ENCODE measurements at places on chromosomes 13 and 19. TPM values are rescaled to one million over a fixed set of nuclear protein-coding genes. Genes with fewer than 3 reads are reported as not detected.

DNA sequence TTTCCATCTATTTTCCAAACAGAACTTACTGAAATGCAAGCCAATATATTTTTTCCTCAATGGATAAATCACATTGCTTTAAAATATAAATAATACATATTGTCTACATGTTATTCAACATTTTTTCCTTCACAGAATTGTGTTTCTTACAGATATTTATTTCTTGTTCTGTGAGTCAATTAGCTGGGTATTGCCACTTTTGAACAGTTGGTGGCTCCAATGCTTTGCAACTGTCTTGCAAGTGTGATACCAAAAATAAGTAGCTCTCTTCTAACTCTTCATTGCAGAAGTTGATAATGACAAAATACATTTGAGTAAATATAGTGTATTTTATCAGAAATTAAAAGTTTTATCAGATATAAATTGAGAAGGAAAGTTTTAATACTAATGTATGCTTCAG lies 17.1 kb upstream of the GPC5 start:
- DNase-seq = peak; percentile 69

- no peak for DNase-seq
Observed at GRCh38 chr13:41394166-41394565, 63.2 kb upstream of the RGCC start.

DNA sequence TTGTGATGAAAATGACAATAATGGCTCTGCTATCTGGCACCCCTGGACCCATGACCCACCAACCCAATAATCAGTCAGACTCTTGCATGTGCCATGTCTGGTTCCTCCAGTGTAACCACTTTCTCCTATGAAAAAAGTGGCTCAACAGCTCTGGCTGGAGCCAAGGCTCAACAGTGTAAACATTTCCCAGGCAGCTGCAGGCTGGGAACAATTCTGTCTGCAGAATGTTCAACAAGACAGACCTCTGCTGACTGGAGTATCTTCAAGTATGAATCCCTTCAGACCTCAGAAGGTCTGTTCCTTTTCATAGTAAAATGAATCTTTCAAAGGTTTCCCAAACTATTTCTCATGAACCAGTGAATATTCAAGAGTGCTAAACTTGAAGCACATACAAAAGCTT lies 410.1 kb upstream of the HTR2A start:
- no peak for DNase-seq

GRCh38 chr19:40208602-40209001 lies 9.6 kb downstream of the TTC9B start:
- DNase-seq = no peak

GJB6 gene
- not detected for total RNA-seq

DNA sequence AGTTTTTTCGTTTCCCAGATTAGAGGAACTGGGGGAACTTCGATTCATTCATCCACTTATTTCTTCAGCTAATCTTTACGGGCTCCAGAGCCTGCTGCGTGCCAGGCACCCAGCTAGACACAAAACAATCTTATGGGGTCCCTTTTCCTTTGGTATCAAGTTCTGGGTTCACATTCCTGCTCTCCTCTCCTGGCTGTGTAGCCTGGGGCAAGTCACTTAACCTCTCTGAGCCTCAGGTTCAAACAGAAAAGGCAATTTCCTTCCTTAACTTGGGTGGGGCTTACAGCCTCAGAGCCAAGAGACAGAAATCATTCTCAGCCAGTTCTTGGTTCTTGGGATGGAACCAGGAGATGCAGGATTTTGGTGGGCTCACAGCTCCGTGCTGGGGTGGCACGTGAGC lies 5.9 kb downstream of the SHD start:
- no peak for DNase-seq

- DNase-seq = peak; percentile 81
Observed at GRCh38 chr19:32336259-32337083, 8.9 kb upstream of the ZNF507 start.

- DNase-seq = peak; percentile 58
Observed at GRCh38 chr19:55484593-55485438, at the start of gene NAT14. Gene NAT14, plus strand, starts transcription at chr19:55485188. Its CDS starts 521 bp downstream, at chr19:55485709.

PRODH2 gene
- not detected for total RNA-seq

DNA sequence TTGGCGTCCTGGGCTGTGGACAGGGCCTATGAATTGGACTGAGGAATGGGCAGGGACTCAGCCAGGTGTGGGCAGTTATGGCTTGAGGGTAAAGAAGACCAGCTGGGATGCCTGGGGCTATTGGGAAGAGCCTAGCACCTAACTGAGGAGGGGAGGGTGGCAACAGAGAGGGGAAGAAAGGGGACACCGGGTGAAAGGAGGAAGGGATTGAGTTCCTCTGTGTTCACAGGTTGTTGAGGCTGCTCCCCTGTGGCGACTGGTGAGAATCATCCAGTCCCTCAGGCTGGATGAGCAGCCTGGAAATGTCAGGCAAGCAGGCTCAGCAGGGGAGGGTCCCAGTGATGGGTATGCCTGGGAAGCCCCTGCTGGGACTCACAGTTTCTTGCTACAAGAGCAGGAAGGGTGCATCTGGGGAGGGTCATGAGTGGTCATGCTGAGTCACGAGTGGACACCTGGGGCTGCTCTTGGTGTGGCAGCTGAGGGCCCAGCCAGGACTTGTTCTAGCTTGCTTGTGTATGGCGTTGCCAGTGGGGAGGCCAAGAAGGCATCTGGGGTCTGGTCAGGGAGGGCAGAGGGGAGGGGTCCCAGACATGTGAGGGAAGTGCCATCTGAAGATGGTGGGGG lies 1.4 kb downstream of the ZNF324 start:
- DNase-seq = no peak

LGI4 gene
- 0.17 TPM for total RNA-seq

ZNF709 gene
- total RNA-seq = 4.8 TPM

DNA sequence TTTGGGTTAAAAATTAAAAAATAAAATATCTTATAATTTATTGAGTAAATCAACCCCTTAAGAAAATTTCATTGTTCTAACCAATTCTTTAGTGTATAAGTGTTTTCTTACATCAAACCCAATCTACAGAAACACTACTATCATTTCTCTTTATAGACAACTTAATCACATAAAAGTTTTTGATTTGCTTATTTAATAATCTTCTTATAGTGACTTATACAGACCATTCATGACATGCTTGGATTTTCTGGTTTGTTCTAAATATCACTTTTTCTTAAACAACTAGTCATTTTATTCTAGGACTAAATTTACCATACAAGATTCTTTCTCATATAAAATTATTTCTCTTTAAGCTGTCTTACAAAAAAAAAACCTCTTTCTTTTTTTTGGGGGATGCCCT lies 27.3 kb upstream of the ZSCAN5A start:
- DNase-seq = no peak

ZAR1L gene
- not detected for total RNA-seq

C13orf42 gene
- not detected for total RNA-seq

- no peak for DNase-seq
Observed at GRCh38 chr19:49793561-49793840, 19.6 kb downstream of the FUZ start.

DNA sequence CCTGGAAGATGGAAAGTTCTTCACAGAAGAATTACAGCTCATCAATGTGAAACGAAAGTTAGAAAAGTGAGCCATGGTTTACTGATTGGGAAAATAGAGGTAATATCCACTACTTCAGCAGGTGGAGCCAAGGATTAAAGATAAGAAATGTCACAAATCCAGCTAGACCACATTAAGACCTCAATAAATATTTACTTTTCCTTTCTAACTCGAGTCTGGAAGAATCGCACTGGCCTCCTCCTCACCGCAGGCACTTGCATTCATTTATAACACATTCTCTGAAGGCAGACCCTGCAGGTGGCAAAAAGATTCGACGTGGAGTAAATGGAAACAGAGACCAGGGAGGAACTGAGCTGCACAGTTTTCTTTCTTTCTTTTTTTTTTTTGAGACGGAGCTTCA lies 7.4 kb downstream of the SLC35E1 start:
- DNase-seq = no peak

DNA sequence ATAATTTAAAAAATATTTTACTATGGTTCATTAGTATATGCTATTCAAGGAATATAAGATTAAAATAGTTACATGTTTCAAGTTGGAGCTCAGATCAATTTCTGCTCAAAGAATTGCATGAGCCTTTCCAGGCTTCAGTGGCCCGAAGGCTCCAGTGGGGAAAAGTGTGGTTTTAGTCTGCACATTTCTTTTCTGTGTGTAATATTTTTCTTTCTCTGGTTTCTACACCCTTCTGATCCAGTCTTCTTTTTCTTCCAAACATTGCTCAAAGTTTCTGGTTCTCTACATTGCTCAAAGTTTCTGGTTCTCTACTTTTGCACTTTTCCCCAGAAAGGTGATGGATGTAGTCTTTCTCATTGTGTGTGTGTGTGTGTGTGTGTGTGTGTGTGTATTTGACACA lies 64.7 kb upstream of the OXGR1 start:
- DNase-seq = peak; percentile 6

ZNF253 gene
- 5.6 TPM for total RNA-seq

DNA sequence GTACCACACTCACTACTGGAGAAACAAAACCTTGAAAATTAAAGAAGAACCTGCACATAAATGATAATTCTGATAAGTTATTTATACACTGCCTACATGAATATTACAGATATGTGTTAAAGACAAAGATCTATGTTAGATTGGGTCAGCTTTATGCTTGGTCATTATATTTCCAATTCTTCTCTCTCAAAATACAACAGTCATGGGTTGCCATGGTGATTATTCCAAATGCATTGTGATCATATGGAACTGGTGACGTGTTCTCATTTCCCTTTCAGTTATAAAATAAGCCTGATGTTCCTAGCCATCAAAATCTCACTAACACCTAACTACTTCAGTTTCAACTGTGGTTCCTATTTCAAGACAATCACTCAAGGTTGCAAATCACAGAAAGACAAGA lies 1416.4 kb downstream of the UQCRFS1 start:
- no peak for DNase-seq

DNA sequence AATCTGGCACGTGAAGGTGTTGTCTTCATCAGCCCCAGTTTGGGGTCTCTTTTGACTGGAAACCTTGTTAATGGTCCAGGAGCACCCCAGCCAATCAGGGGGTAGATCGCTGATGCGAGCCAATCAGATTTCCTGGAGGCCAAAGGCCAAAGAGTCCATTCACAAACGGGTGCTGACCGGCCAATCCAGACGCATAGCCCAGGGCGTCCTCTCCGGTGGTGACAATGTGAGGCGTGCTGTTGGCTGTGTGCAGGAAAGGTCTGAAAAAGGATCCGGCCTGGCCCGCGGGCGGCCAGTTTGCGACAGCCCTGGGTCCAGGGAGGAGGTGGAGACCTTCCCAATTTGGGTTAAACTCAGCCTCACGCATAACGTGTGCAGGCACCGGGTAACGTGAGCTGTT lies 3.1 kb downstream of the MAST3 start:
- peak; percentile 13 for DNase-seq

- peak; percentile 53 for DNase-seq
Observed at GRCh38 chr19:33125929-33126388, 6.0 kb upstream of the WDR88 start.

KLK10 gene
- total RNA-seq = not detected

DNA sequence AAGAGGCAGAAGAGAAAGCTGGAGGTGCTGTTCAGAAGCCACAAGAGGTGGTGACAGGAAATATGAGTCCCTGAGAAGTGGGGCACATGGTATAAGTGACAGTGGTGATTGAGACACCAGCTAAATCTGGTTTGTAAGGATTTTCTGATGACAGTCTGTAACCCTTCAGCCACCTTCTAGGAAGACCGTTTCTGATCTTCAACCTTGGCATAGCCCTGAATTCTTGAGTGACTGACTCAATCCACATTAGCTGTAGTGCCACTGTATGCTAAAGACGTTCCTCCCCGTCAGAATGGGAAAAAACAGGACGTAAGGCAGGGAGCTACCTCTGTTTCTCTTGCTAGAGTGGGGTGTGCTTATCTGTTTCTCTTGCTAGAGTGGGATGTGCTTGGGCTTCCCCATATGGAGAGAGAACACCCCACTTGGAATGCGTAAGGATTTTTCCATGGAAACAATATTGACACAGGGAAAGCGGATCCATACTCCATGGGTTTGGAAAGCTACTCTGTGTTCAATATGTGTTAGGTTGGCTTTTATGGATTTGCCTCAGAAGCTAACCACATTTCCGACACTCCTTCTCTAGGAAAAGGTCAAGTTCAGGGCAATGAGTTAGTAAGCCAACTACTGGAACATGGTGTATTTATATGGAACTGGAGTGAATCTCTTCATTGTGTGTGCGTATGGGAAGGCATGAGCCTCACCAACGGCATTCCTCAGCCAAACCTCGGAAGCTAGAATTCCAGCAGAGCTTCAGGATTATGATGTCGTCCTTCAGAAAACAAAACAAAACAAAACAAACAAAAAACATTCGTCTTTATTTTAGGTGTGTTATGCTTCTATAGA lies 948.8 kb upstream of the SLC10A2 start:
- peak; percentile 76 for DNase-seq

- no peak for DNase-seq
Observed at GRCh38 chr13:46173656-46174055, 8.3 kb downstream of the LCP1 start.

DNA sequence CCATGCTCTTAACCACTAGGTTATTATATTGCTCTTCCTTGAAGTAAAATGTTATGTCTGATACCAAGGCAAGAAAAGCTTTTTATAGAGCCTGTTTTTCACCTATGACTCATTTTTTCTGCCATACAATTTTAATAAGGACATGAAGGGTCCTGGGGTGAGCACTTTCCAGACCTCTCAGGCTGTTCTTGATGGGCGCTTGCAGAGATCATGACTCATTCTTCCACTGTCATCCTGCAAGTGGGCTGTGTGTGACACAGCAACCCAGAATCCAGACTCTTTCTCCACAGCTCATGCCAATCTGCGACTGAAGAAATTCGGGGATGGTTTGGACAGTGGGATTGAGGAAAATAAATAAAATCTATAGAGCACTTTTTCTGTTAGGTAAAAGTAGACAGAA lies 506.7 kb upstream of the NBEA start:
- peak; percentile 47 for DNase-seq

DNA sequence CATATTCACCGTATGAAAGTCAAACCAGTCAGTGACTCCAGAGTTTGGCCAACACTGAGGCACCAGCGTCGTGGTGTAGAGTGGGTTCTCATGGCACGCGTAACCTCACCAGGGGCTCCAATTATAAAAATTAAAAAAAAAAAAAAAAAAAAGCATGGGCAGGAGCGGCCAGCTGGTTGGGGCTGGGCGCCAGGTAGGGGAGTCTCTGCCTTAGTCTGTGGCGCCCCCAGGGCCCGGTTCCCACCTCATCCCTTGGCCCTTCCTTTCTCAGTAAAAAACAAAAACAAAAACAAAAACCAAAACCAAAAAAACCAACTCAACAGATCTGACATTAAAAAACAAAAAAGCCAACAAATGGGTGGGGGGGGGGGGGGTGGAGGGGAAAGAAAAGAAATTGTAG lies 4.6 kb upstream of the EPHX3 start:
- no peak for DNase-seq

GRCh38 chr13:32581177-32581786 lies 5.0 kb upstream of the PDS5B start:
- peak; percentile 64 for DNase-seq

SLC44A2 gene
- total RNA-seq = 25.9 TPM
